Stimulated activated CD4-positive, alpha-beta T cell treated with anti-CD3 and anti-CD28 coated beads, Interleukin-4, amount 100 ng/mL, for 1 hour (primary cell): ENCODE measurements at places on chromosomes 7 and 10.

- no peak for DNase-seq
Observed at GRCh38 chr10:77007834-77008233, 629.8 kb downstream of the KCNMA1 start.

- DNase-seq = no peak
Observed at GRCh38 chr10:22265839-22266537, 48.2 kb upstream of the EBLN1 start.

DNA sequence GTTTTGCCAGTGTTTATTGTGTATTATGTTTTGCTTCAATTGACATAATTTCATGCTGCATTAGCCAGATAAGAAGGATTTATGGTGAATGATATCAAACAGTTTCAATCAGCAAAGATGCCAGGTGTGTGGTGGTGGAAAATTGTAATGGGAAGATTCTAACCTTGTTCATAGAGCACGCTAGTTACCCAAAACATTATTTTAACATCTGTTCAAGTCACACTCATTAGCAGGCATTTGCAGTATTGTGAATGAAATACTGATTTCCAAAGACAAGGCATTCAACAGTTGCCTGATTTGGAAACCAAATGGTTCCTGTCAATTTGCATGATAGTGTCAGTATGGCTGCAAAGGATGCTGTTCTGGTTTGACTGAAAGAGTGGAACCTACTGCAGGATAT lies 129.7 kb downstream of the EPC1 start:
- DNase-seq = no peak

GRCh38 chr7:158957921-158958491 lies 101.6 kb downstream of the DYNC2I1 start:
- peak; percentile 29 for DNase-seq

DNA sequence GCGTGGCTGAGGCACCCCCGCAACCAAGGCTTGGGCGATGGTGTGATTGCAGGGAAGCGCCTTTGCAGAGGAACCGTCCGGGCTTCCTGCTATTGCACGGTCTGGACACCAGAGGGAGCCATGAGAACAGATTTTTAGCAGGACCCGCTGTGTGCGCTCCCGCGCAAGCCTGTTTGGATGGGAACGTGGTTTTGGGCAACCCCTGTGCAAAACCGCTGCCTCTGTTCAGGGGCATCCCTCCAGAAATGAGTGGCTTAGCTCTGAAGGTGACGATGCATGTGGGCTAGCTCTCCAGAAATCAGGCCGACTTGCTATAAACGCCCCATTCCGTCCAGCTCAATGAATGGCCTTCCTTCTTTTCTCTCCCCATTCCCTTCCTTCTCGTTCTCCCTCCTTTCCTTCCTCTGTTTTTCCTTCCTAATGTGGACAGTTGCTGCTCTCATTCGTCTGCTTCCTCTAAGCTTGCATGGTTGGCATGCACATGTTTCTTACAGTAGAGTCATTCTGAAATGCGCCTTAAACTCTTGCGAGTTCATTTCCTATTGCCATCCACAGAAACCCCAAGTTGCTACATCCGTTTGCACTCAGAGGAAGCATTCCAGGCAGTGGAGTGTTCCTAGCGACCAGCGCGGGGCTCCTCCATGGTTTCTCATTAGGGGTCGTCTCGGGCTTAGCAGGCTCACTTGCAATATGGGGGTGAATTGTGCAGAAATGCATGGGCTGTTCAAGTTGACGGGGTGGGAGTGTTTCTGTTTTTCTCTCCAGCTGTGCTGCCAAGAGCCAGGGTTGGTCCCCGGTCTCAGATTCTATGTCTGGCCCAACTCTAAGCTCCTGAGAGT lies 302.5 kb upstream of the GALNT17 start:
- DNase-seq = peak; percentile 49

GRCh38 chr10:126373972-126374371 lies 14.3 kb downstream of the ADAM12 start:
- DNase-seq = no peak

- peak; percentile 50 for DNase-seq
Observed at GRCh38 chr7:101058355-101058754, 26.9 kb upstream of the TRIM56 start.

GRCh38 chr7:30835396-30835915 lies 64.2 kb downstream of the MINDY4 start:
- no peak for DNase-seq

GRCh38 chr10:114577133-114577532 lies 80.9 kb downstream of the ABLIM1 start:
- DNase-seq = no peak

DNA sequence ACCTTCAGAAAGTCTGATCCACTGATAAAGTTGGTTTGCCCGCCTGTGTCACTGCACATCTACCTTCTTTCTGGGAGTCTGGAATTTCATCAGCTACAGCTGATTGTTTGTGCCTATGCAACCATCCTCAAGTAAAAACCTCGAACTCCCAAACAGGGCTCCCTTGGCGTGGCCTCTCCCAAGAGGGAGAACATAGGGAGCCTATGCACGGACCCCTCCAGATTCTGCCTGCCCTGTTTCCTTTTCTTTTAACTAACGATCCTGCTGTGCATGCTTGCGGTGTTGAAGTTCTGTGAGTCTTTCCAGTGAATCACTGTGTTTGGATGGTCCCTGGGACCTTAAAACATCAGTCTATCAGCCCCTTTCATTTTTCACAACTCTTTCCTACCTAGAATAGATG lies 226.9 kb upstream of the SEMA3D start:
- DNase-seq = no peak

DNA sequence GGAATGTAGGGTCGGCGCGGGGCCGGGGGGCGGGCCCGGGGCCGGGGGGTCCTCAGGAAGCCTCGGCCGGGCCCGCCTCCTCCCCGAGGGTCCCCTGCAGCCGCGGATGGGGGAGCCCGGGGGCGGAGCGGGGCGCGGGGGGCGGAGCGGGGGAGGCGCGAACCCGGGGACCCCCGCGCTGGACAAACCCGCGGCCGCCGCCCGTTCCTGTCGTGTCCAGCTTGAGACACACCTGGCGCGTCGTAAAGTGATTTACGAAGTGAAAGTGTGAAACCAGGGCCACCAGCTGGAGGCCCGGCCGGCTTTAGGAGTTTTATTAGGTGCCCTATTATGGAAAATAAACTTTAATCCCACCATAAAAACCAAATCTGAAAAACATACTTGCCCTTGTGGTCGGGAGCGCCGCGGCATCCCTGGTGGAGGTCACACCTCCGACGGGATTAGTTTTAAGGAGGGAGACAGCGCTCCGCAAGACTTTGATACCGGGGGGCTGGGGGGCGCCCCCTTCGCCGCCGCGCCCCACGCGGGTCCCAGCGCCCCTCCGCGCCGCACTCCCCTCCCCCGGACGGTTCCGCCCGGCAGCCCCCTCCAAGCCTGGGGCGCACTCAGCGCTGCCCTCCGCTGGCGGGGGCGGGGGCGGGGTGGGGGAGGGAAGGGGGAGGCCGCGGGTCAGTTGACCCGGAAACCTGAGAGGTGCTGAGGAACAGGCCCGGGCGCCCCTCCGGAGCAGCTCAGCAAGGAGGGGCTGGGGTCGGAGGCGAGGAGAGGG lies 10.3 kb downstream of the MNX1 start:
- no peak for DNase-seq

DNA sequence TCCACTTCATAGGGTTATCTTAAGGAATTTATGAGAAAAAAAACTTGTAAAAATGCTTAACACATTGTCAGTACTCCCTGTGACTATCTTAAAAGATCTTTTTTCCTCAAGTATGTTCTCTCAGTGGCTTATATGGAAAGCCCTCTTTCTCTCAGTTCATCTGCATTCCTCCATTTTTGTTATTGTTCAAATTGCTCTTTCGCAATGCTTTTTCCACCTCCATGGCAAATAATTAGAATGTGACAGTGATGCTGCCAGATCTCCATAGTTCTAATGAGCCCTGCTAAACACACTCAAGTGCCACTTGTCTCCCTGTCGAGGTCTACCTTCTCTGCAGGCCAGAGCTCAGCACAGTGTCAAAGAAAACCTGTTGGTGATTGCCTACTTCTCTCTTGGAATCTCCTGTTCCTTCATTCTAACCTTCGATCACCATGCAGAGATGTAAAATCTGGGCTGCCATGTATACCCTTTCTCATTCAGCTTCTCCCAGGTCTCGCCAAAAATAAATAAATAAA lies 37.2 kb upstream of the ABCB5 start:
- no peak for DNase-seq

DNA sequence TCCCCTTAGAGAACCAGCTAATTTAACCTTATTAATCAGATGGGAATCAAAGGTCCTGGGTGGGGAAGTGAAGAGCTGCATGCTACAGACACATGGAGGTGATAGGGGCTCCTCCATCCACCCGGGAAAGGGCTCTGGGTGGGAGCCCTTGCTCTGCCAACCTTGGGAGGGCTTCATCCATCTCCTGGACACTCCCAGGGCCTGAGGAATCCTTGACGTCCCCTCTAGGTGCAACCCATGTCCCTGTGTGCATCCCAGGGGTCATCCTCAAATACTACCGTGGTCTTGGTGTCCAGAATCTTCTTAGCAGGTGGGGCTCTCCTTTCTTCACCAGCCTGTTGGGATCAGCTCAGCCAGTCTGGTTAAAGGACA lies 55.4 kb upstream of the IGFBP3 start:
- no peak for DNase-seq

DNA sequence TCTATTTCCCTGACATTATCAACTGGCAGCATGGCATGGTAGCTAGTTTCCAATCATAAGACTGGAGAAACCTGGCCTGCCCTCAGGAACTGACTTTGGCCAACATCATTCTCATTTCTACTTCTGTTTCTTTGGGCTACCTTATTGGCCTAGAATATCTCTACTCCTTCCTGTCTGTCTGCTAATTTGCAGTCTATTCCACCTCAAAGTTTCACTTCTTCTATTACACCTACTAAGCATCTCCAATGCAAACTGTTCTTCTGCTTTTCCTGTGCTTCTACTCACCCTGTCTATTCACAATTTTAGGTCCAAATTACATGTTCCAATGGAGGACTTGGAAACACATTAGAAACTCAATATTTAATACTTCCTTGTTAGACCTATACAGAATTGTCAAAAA lies 65.6 kb downstream of the ZNF503 start:
- DNase-seq = no peak

DNA sequence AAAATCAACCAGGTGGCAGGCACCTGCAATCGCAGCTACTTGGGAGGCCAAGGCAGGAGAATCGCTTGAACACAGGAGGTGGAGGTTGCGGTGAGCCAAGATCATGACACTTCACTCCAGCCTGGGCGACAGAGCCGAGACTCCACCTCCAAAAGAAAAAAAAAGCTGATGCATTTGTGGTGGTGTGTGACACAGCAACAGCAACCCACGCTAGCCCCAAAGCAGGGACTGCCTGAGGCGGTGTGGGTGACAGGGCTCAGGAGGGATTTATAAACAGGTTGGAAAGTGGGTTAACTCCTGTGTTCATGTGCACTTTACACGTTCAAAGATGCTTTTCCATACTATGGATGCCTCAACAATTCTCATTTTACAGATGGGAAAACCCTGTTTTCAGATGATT lies 395.9 kb upstream of the PODXL start:
- DNase-seq = no peak

- peak; percentile 49 for DNase-seq
Observed at GRCh38 chr7:151432658-151433521, 7.1 kb downstream of the CRYGN start.
